ENCODE measurements at places on chromosomes 4 and X. TPM values are rescaled to one million over a fixed set of nuclear protein-coding genes. Genes with fewer than 3 reads are reported as not detected.

CENPVL3 gene
- total RNA-seq, result not detected

DNA sequence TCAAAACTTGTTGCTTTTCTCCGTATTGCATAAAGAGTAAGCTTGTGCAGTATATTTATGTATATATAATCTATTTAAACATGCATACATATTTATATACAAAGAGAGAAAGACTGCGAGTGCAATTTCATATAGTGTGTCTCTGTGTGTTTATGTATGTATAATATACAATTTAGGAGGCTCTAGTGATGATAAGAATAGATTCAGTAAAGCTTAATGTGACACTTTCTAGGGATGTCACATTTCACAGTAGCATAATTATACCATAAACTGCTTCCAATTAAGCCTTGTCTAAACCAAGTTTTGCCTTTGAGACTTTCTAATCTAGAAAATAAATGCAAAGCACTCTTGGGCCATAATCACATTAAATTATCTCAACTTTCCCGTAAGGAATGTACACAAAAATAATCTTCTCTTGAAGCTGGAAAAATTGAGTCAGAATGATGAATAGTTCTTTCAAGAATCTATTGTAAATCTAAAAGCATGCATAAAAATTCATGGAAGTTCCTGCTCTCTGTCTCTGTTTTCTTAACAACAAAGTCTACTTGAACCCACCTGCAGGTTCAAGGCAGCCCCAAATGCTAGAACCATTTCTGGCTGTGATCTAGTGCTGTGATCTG is 114.1 kb upstream of the NPY2R start:
- no peak for DNase-seq

- DNase-seq, result no peak
Measured at GRCh38 chrX:29691044-29691443, 524.3 kb upstream of the MAGEB2 start.

DNA sequence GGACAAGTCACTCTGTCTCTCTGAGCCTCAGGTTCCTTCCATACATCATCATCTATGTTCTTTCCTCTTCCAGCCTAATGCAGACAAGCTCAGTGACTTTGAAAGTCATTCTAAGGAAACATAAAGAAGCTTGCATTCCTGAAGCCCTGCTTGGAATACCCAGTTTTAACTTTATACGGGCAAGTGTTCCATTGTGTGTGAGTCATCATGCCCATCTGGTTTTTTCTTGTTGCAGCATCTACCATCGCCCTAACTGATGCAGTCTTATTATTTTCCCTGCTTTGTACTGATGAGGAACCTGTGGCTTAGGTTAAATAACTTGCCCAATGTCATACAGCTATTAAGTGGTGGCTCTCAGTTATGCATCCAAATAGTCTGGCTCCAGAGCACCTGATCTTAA is 177.9 kb upstream of the RAI2 start:
- DNase-seq, result no peak

DNA sequence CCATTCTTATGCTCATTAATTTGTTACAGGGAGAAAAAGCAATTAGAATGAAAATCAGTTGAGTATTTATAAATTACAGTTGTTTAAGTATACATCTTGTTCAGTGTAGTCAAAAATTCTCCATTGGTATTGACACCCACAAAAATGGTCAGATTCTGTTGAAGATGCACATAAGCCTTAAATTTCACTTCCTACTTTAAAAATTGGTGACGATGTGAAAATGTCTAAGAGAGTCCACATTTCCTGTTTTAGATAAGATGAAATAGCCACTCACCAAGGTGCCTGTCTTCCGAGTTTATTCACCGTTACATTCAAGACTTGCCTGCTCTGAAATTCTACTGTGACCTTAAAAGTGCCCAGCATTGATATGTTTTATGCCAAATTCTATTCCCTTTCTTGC is 93.6 kb downstream of the GPR143 start:
- no peak for DNase-seq

DNA sequence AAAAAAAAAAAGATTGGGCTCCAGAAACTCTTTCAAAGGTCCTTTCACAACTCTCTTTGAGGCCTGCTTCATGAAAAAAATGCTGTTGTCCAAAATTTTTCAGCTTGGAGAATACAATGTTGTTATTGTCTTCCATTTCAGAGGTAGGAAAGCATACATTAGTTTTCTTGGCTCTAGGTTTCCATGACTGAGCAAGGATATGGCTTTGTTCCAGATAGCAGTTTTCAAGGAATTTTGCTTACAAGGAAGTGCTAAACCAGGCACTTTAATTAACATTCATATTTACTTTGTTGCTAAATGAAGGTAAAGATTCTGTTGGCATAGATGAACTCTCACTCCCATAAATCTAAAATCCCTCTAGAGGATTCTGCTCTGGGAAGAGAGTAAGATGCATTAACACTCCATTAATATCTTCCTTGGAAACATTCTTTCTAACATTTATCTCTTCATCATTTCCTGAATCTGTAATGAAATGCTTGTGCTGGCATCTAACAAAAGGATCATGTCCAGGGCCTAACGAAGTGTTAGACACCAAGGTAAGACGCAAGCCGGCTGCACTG is 118.4 kb downstream of the COL25A1 start:
- no peak for DNase-seq

Data from T-helper 17 cell (primary cell).